ENCODE measurements at places on chromosomes 16 and 17.
A peak's percentile ranks its signal among the peaks of the same experiment; 100 is the strongest.

GRCh38 chr17:49861150-49861884, 13.4 kb upstream of the TAC4 start:
- peak; percentile 80 for DNase-seq

GRCh38 chr17:40450175-40450574, 6.9 kb downstream of the IGFBP4 start:
- DNase-seq, result no peak

DNA sequence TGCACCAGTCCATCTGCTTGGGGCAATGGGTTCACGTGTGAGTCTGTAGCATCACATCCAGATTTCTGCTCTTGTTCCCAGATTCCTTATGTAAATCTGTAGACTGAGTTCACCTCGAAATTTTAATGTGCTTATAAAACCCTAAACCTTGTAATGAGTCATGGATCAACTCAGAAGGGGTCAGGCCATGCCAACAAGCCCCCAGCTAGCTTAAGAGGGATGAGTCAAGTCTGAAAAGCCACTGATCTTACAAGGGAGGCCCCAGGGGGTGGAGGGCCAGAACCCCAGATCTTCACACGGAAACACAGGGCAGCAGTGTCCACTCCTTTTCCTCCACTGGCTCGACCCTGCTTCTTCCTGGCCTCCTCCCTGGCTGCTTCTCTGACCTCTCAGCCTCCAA, 399.1 kb upstream of the CDH5 start:
- no peak for DNase-seq

GRCh38 chr16:56491657-56492261, 28.1 kb downstream of the BBS2 start:
- DNase-seq, result no peak

- no peak for DNase-seq
These were observed 272.8 kb upstream of the XYLT1 start for GRCh38 chr16:17743578-17743977.

DNA sequence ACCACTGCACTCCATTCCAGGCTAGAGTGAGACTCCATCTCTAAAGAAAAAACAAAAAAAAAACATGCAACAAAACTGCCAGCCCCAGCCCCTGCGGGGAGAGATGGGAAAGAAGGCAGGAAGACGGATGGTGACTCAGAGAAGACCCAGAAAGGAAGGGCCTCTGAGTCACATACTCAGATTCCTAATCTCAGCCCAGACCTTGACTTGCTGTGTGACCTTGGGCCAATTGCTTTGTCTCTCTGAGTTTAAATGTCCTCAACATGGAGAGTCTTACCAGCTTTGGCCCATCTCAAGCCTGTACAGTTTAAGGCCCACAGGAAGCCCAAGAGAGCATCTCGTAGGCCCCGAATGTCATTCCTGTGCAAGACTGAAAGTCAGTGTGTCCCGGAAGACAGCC, 86.5 kb upstream of the LHX1 start:
- DNase-seq, result peak; percentile 78
